ENCODE measurements at places on chromosomes 12 and 14.

DNA sequence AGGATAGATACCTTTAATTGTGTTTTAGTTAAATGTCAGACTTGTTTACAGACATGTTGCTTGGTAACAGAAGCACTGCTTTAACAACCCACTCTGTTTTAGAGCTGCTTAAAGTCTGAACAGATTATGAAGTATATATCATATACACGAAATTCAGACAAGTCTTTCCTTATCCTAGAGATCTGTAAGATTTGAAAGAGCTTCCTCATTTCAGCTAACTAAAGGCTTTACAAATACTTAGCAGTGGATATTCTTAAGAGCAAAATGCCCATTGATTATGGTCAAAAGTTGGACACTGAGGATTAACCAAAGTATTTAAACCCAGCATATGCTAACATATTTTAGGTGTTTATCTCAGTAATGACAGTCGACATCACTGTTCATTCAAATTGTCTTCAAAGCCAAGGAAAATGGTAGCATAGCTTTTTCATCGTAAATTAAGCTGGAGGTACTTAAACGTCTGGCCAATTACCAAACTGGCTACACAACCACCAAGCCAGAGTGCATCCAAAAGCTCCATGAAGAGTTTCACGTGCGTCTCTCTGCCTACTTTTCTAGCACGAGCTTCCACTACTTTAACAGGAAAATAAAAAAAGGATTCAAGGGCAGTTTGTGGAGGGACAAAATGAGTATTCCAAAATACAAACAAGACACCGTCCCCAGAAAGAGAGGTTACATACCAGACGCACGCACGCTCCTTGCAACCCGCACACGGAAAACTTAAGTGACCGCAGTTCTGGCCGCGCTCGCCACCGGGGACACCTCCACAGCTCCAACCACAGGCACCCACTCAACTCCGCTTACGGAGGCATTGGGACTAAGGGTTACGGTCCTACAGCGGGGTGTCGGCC, 565 bp downstream of the CEP83 start:
- DNase-seq = no peak

- DNase-seq = no peak
Measured at GRCh38 chr14:87331991-87332390, 661.0 kb downstream of the GALC start.

- no peak for DNase-seq
Measured at GRCh38 chr14:65846196-65846868, 433.8 kb downstream of the FUT8 start.

GRCh38 chr14:102486513-102487203, 22.9 kb downstream of the ANKRD9 start:
- no peak for DNase-seq

DNA sequence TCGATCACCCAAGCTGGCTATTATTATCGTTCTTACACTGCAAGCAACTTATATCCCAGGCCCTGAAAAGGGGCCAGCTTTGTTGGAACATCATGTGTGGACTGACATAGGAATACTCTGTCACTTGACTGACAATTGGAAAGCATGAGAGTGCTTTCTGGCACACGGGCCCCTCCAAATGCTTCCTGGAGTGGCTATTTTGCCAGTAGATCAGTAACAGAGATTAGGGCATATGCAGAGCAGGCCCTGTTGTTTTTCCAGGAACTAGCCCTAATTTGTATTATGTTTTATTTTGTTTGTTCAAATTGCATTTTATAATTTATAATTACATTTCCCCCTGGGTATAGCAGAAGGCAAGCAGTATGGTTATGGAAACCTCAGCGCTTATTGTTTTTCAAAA, 170.1 kb upstream of the FRMD6 start:
- no peak for DNase-seq

DNA sequence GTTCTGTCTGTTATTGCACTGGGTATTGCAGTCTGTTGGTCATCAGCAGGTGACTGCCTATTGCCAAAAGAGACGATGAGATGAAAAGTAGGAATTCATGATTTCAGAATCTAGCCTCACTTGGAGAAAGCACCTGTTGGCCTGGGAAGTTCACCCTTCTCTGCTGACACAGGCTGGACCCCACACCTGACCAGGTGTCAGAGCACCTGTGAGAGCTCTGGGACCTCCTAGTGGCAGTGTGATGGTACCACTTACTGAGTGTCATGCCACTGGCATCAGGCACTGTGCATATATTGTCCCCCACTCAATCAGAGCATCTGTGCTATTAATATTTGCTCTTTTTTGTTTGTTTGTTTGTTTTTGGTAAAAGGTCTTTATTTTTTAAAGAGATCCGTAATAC, 68.0 kb downstream of the RASSF3 start:
- no peak for DNase-seq

DNA sequence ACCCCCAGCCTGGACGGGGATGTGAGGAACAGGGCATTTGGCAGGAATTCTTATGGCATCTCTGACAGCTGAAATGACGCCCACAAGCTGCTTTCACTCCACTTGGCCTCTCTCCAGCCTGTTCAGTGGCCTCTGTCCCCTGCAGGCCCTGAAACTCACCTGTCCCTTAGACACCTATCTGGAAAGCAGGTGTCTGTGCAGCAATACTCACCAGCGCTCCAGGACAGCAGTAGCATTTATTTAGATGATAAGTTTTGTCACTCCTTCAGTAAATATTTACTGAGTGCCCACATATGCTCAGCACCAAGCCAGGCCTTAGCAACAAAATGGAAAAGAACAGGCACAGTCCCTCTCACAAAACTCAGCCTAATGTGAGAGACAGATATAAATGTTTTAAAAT, 311.1 kb upstream of the FKBP4 start:
- DNase-seq = no peak

DNA sequence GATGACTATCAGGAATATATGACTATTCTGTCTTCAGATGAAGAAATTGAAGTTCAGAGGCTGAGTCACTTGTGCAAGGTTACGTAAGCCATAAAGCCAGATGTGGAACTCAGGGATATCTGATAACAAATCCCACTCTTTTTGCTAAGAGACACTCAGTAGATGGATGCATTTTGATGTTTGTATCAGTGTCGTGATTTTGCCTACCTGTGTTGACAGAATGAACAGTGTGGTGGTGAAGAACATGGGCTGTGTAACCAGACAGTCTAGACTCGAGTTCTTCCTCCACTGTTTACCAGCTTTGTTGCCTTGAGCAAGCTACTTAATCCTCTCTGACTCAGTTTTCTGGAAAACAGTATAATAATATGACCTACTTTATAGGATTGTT, 93.9 kb downstream of the DAAM1 start:
- DNase-seq = no peak

GRCh38 chr12:107539196-107539939, 146.2 kb upstream of the PWP1 start:
- no peak for DNase-seq

GRCh38 chr14:71243697-71244096, 336.4 kb downstream of the PCNX1 start:
- DNase-seq = no peak

Data from osteocyte (in vitro differentiated cells).